ENCODE measurements at places on chromosomes 16 and 17. TPM values are rescaled to one million over a fixed set of nuclear protein-coding genes. Genes with fewer than 3 reads are reported as not detected.

GRCh38 chr16:85550953-85551924 is 61.9 kb upstream of the GSE1 start:
- no peak for DNase-seq

- DNase-seq, result no peak
Observed at GRCh38 chr17:38851434-38851833, 2.1 kb downstream of the RPL23 start.

MT1G gene
- total RNA-seq, result not detected

GRCh38 chr17:50365165-50365564 is 7.8 kb downstream of the MRPL27 start:
- DNase-seq, result no peak

- no peak for DNase-seq
Observed at GRCh38 chr17:50316016-50316587, 29.8 kb upstream of the XYLT2 start.

DNA sequence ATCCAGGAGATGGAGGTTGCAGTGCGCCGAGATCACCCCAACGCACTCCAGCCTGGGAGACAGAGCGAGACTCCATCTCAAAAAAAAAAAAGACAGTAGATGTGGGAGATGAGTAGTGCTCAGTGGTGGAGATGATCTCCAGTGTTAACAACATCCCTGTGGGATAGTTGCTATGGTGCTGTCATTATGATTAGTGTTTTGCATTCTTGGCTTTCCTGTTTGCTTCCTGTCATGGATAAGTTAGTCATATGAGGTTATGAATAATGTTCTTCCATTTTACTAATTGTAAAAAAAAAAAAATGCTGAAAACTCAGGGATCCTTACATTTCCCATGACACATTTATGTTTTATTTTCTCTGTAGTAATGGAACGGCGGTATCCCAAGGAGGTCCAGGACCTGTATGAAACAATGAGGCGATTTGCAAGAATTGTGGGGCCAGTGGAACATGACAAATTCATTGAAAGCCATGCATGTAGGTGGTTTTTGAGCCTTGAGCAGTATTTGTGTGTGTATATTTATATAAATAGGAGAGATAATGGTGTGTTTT is 24.5 kb upstream of the DUSP14 start:
- DNase-seq, result no peak

DNA sequence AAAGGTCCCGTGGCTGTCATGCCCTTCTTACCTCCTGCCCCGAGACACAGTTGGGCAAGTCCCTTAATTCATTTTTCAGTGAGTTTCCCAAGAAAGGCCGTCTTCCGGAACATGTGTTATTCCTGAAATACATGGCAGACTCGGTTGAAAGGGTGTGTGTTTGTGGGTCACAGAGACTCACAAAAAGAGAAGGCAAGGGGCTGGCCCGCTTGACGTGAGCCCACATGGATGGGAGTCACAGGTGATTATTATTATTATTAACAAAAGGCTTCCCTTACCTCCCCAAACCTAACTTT is 34.1 kb upstream of the CCR7 start:
- DNase-seq, result no peak

APOBR gene
- 0.26 TPM for total RNA-seq

DNA sequence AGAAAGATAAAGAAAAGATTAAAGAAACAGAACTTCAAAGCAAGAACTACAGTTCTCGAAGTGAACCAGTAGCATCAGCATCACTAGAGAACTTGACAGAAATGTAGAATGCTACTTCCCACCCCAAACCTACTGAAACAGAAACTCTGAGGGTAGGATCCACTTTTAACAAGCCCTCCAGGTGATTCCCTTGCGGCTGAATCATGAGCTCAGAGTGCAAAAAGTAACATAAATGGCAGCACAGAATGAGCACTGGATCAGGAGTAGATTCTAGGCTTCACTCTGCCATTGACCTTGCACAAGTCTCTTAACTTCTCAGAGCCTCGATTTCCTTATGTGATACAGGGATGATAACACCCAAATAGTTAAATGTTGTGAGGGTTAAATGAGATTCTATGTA is 5.8 kb downstream of the TOM1L2 start:
- DNase-seq, result no peak

- no peak for DNase-seq
Observed at GRCh38 chr16:57947261-57947660, 23.7 kb downstream of the CNGB1 start.

Data from uterus (tissue), 4 donors.